ENCODE measurements at places on chromosomes 2 and 18.

DNA sequence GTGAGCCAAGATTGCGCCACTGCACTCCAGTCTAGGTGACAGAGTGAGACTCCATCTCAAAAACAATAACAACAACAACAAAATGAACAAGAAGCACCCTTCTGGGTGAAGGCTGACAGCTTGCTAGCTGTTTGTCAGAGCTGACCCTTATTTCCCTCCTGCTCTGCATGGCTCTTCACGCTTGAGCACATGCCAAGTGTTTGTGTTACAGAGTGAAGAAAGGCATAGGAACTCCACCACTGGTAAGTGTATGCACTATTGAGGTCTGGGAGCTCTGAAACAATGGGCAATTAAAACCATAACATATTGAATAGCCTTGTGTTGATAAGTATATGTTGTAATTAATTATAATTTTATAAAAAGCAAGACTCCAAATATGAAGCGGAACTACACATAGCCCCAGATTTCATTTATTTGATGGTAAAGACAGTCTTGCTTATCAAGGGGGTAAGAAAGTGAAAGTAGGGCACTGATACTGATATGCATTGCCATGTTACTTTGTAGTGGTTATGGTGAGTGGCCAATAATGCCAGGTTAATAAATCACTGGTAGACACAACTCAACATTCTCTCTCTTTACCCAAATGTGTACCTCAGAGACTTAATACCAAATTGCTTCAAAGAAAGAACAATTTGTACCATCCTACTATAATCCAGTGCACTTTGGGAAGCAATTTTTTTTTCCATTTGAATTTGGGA, 163.4 kb downstream of the VWC2L start:
- H3K4me3 ChIP-seq: no peak overlapping the region
- H3K4me1 ChIP-seq: no peaks in the 10 kb centered on the region
- no peaks in the 10 kb centered on the region for H3K27me3 ChIP-seq
- peak; percentile 43 for DNase-seq
- no peak overlapping the region for H3K27ac ChIP-seq

GRCh38 chr2:73937103-73937885, 10.6 kb downstream of the DGUOK start:
- no peak overlapping the region for H3K4me3 ChIP-seq
- no peaks in the 10 kb centered on the region for H3K36me3 ChIP-seq
- no peaks in the 10 kb centered on the region for H3K27me3 ChIP-seq
- DNase-seq: no peak
- no peak overlapping the region for H3K27ac ChIP-seq
- no peaks in the 10 kb centered on the region for H3K4me1 ChIP-seq

GRCh38 chr18:154151-154550, 4.2 kb upstream of the USP14 start:
- no peaks in the 10 kb centered on the region for H3K36me3 ChIP-seq
- H3K27ac ChIP-seq: no peak overlapping the region
- DNase-seq: no peak

GRCh38 chr18:48413342-48413741, 4.2 kb upstream of the ZBTB7C start:
- H3K27ac ChIP-seq: no peak overlapping the region
- no peaks in the 10 kb centered on the region for H3K27me3 ChIP-seq
- H3K4me3 ChIP-seq: no peak overlapping the region
- H3K36me3 ChIP-seq: no peaks in the 10 kb centered on the region

DNA sequence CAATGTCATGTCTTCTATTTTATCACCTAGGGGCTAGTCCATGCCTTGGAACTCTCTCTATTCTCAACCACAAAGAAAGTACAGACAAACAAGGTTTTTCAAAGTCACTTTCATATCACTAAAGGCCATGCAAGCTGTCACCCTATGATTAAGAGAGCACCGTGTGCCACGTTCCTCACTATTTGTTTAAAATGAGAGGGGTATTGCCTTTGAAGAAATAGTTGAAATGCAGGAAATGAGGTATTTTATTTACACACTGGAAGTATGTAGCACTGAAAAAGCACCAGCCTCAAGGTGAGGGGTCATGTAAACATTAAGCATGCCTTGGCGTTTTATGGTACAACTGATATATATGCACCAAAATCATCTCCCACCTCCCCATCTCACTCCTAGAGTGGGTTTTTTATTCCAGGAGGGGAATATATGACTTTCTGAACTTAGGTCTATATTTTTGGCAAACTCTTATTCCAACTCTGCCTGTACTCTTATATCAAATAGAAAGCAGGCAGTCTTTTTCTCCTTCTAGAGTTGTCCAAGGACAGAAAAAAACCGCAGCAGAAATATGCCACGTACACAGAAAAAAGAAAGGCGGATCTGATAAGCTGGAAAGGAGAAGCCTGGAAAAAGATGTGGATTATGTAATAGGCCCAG, 53.5 kb downstream of the VSNL1 start:
- H3K27ac ChIP-seq: no peak overlapping the region
- no peak for DNase-seq
- H3K4me1 ChIP-seq: no peaks in the 10 kb centered on the region
- H3K27me3 ChIP-seq: no peaks in the 10 kb centered on the region

GRCh38 chr2:95262896-95263542, 11.2 kb upstream of the PROM2 start:
- no peaks in the 10 kb centered on the region for H3K36me3 ChIP-seq
- no peak for DNase-seq
- no peaks in the 10 kb centered on the region for H3K27me3 ChIP-seq
- no peak overlapping the region for H3K27ac ChIP-seq
- no peaks in the 10 kb centered on the region for H3K4me1 ChIP-seq

- H3K4me1 ChIP-seq: no peaks in the 10 kb centered on the region
- no peak for DNase-seq
- H3K36me3 ChIP-seq: no peaks in the 10 kb centered on the region
- H3K27ac ChIP-seq: no peak overlapping the region
- H3K27me3 ChIP-seq: no peaks in the 10 kb centered on the region
- H3K4me3 ChIP-seq: no peak overlapping the region
Measured at GRCh38 chr18:11309172-11309571, 159.8 kb upstream of the PIEZO2 start.

- DNase-seq: no peak
- H3K4me1 ChIP-seq: no peaks in the 10 kb centered on the region
Measured at GRCh38 chr2:135925571-135925970, 49.3 kb upstream of the MCM6 start.

DNA sequence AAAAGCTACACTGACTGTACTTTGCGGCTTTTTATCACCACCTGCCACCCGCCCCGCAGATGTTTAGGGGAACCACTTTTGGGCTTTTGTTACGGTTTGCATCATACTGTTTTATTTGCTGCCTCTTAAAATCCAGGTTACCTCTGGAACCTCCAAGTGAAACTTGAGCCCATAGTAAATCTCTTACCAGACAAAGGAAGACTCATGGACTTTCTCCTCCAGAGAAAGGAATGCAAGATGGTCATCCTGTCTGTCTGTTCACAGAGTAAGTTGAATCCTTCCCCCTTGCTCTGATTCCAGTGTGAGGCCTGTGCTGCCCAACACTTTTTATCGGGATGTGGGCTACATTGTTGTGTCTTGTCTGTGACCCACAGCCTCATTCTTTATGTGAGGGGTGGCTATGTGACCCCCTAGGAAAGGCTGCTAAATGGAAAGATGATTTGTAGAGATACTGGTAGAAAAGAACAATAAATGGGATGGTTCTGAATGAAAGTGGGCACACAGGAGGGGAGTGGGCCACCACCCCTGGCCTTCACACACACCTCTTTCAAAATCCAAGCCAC, 23.3 kb downstream of the RMC1 start:
- H3K27ac ChIP-seq: no peak overlapping the region
- H3K36me3 ChIP-seq: peaks cover 65% of the 10 kb centered on the region
- H3K27me3 ChIP-seq: no peaks in the 10 kb centered on the region
- DNase-seq: no peak

DNA sequence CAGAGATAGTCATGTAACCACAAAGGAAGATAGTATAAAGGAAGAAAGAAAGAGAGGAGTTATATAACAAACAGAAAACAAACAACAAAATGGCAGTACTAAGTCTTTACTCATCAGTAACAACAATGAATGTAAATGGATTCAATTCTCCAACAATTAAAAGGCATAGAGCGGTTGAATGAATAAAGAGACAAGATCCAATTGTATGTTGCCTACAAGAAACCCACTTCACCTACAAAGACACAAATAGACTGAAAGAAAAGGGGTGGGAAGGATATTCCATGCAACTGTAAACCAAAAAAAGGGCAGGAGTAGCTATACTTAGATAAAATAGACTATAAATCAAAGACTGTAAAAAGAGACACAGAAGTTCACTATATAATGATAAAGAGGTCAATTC, 157.3 kb upstream of the CREB1 start:
- no peak overlapping the region for H3K27ac ChIP-seq
- no peaks in the 10 kb centered on the region for H3K36me3 ChIP-seq
- DNase-seq: no peak
- no peak overlapping the region for H3K4me3 ChIP-seq
- H3K4me1 ChIP-seq: no peaks in the 10 kb centered on the region

DNA sequence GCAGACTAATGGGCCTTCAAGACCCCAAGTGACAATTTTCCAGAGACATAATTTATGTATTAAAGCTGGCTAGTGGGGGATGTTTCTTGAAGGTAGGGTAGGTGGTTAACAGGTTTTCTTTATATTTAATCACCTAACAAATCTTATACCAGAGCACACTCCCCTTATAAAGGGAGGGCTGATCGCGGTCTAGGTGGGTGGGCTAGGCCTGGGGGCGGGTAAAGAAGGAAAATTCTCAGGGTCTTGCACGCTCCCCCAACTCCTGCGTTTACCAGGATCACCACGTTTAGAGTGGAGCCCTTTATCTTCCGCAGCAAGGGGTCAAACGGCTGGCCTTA, 19.9 kb upstream of the CXXC1 start:
- no peaks in the 10 kb centered on the region for H3K36me3 ChIP-seq
- H3K4me3 ChIP-seq: peak overlapping the region; percentile 5
- H3K27me3 ChIP-seq: no peaks in the 10 kb centered on the region
- DNase-seq: no peak

DNA sequence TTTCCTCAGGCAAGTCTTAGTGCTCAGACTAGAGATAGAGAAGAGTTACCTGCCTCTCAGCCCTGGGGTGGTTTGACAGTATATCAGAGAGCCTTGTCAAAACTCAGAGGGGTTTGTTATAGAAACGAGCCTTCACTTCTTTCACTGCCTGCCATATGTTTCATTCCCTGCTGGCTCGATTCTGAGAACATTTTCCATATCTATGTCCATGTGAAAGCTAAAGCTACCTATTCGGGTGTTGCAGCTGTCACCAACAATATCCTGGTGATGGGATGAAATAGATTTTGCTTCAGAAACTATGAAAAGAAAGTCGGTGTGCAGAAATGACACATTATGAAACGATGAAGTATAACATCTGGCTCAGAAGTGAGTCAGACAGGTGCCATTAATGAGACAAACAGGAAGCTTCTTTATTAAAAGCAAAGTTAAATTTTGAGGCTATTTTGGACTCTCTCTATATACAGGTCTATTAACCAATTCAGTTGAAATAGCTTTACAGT, 56.1 kb upstream of the TANK start:
- H3K27ac ChIP-seq: no peak overlapping the region
- H3K36me3 ChIP-seq: no peaks in the 10 kb centered on the region
- H3K4me1 ChIP-seq: no peaks in the 10 kb centered on the region
- H3K4me3 ChIP-seq: no peak overlapping the region

- no peaks in the 10 kb centered on the region for H3K27me3 ChIP-seq
- no peaks in the 10 kb centered on the region for H3K4me1 ChIP-seq
- H3K36me3 ChIP-seq: no peaks in the 10 kb centered on the region
- DNase-seq: no peak
Measured at GRCh38 chr2:37711308-37711731, 39.9 kb upstream of the CDC42EP3 start.

- H3K4me3 ChIP-seq: no peak overlapping the region
- H3K36me3 ChIP-seq: no peaks in the 10 kb centered on the region
- no peak for DNase-seq
- no peak overlapping the region for H3K27ac ChIP-seq
- H3K27me3 ChIP-seq: no peaks in the 10 kb centered on the region
- no peaks in the 10 kb centered on the region for H3K4me1 ChIP-seq
Measured at GRCh38 chr2:44529448-44529847, 167.7 kb downstream of the CAMKMT start.

DNA sequence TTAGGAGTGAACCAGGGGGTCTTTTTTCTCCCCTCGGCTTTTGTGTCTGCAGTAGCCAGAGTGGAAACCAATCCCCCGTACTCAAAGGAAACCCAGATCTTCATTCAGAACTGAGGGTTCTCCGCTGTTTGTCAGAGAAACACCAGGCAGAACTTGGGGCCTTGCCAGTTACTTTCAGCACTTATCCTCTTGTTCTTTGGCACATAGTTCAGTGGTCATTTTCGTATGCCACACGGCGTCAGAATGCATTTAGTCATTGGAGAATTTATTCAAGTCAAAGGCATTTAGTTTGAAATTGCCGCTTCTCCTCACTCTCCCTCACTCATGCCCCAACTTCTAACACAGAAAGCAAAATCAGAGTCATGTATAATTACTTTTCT, 102.9 kb downstream of the CABLES1 start:
- H3K27me3 ChIP-seq: no peaks in the 10 kb centered on the region
- H3K4me3 ChIP-seq: peak overlapping the region; percentile 10
- H3K4me1 ChIP-seq: peaks cover 28% of the 10 kb centered on the region

- no peaks in the 10 kb centered on the region for H3K4me1 ChIP-seq
- no peaks in the 10 kb centered on the region for H3K27me3 ChIP-seq
- no peak overlapping the region for H3K27ac ChIP-seq
- no peak overlapping the region for H3K4me3 ChIP-seq
- DNase-seq: no peak
Measured at GRCh38 chr2:241833101-241833663, 24.2 kb downstream of the NEU4 start.

DNA sequence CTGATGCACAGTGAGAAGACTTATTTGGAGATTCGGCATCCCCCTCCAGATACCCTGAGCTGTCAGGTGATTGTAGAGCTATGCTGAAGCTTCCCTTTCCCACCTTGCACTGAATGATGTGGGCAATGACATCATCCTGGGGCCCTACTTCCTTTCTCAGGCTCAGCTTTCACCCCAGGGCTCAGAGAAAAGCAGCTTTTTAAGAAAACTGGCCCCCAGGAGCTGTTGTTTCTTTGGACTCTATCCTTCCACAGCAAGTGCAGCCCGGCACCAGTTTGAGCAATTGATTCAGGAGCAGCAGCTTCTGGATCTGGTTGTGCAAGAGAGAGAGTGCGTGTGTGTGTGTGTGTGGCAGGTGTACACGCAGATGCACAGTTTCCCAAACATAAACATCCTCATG, 251.3 kb downstream of the ANAPC1 start:
- no peaks in the 10 kb centered on the region for H3K4me1 ChIP-seq
- no peak overlapping the region for H3K4me3 ChIP-seq
- no peaks in the 10 kb centered on the region for H3K36me3 ChIP-seq
- DNase-seq: no peak

Measured in thyroid gland (tissue), 4 donors.